ENCODE measurements at places on chromosomes 12 and 14.

GRCh38 chr12:14545144-14546124, 22.2 kb downstream of the PLBD1 start:
- no peak for DNase-seq

GRCh38 chr14:63656194-63656593, 14.5 kb upstream of the WDR89 start:
- DNase-seq = no peak

- DNase-seq = no peak
These were observed 13.9 kb downstream of the ZDHHC17 start for GRCh38 chr12:76777765-76778216.

GRCh38 chr14:101906645-101907044, 57.7 kb upstream of the DYNC1H1 start:
- no peak for DNase-seq

GRCh38 chr12:29167988-29168387, 18.9 kb downstream of the FAR2 start:
- no peak for DNase-seq

- DNase-seq = no peak
These were observed 514 bp downstream of the TPPP2 start for GRCh38 chr14:21030531-21030930.

GRCh38 chr12:15861404-15861803, 20.8 kb upstream of the STRAP start:
- no peak for DNase-seq

DNA sequence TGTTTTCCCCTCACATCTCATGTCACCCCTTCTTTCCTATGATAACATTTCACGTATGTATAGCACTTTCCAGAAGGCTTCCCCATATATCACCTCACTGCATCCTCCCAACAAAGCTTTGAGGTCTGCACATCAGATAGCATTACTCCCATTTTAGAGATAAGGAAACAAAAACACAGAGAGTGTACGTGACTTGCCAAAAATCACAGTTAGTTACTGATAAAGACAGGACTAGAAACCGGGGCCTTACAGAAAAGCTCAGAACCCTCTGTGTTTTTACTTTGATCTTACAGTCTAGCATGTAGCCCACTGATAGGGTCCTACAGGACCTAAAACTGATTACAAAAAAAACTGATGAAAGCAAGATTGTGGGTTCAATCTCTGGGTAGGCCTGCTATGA, 202.9 kb upstream of the CDKN3 start:
- DNase-seq = no peak

GRCh38 chr12:117403586-117404139, 42.2 kb upstream of the NOS1 start:
- no peak for DNase-seq

DNA sequence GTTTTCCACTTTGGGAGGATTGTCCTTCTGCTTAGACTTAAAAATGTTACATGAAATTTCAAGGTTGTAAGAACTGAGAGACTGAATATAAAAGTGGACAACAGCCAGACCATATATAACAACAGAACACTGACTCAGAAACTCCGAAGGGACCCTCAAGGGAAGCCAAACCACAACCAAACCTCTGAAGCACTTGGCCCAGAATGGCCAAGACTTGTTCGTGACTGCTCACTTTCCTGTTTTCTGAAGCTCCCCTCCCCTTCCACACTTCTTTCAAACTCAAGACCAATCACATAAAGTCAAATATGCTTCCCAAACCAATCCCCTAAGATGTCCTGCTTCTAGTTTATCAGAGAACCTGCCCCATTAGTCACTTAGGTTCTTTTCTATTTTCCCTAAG, 13.7 kb downstream of the OR6J1 start:
- DNase-seq = no peak

DNA sequence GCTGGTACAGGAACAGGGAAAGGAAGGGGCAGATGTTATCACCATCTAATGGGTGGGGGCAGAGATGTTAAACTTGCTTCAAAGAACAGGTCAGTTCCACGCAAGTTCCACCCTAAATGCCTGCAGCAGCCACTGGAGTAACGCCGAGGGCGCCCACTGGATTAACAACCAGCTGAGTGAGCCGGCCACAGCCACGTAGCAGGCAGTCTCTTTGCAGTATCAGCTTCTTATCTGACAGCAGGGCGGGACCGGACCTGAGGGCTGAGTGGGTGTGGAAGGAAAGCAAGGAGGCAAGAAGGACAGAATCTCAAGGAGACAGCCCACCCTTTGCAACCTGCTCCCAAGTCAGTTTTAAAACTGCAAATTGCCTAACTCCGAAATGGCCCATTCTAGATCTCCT, 38.4 kb upstream of the FOXN3 start:
- DNase-seq = no peak

DNA sequence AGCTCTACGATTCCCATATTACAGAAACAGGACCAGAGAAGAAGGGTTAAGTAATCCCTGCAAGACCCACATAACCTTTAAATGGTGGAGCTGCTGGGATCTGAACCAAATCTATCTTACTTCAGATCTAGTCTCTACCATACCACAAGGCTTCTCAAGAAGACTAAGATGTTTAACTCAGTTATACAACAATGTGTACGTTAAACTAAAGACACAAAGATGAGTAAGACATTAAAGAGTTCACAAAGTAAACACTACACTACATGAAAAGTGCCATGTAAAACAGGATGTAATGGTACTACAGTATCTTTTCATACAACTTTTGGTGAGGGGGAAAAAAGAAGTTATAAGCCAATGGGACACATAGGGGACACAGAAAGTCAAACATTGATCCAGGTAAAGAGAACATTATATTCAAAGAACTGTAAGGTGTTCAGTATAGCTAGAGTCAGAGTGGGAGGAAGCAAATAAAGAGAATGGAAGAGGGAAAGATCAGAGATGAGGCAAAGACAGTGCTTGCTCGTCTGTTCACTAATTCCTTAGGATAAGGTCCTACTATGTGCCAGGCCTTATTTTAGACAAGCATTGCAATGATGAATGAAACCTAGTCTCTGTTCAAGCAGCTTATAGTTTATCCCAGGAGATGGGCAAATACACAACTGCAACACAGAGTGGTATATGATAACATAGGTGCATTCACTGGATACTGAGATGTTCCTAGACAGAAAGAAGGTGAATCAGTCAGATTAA, 7.7 kb downstream of the TMED10 start:
- no peak for DNase-seq

GRCh38 chr12:6171409-6172015, 28.7 kb upstream of the CD9 start:
- DNase-seq = no peak

DNA sequence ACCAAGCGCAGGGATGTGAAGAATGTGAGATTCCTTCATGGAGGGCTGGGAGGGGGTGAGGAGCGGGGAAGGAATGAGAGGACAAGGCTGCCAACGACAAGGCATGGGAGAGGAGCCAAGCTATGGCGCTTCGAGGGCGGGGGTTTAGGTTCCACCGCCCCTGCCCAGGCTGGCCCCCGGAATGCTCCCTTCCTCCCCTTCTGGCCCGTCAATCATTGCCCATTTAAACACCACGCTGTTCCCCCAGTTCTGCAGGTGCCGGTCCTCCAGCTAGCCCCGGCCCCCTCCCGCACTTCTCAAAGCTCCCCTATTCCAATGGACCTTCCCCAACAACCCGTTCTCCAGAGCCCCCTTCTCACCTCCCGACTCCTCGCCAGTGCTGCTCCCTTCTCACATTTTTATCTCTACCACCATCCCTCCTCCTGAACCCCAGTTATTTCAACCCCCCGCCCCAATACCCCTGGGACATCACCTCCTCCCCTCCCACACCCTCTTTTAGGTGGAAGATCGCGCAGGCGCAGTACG, 428 bp downstream of the RNF41 start:
- no peak for DNase-seq

- no peak for DNase-seq
These were observed 85.4 kb downstream of the LGMN start for GRCh38 chr14:92663049-92663448.

GRCh38 chr14:81638656-81639280, 105.1 kb upstream of the SEL1L start:
- no peak for DNase-seq

- no peak for DNase-seq
These were observed 145.7 kb downstream of the SAMD4A start for GRCh38 chr14:54712465-54713200.

GRCh38 chr14:98906123-98906995, 365.6 kb downstream of the BCL11B start:
- no peak for DNase-seq

DNA sequence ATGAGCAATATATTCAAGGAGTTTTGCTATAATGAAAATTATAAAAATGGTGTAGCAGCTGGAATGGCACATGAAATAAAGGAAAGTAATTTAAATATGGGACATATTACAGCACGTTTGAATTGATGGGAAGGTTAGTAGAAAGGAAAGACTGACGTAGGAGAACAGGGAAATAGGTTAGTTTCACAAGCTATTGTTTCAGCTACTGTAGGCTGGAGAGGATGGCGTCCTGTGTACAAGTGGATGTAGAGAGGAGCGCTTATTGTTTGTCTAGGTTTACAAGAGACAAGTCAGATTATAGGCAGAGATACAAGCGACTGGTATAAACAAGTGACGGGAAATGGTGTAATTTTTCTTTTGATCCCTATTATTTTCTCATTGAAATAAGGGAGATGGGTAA, 431.2 kb upstream of the PDE3A start:
- no peak for DNase-seq

- DNase-seq = no peak
These were observed 181.0 kb downstream of the KTN1 start for GRCh38 chr14:55760789-55761566.

DNA sequence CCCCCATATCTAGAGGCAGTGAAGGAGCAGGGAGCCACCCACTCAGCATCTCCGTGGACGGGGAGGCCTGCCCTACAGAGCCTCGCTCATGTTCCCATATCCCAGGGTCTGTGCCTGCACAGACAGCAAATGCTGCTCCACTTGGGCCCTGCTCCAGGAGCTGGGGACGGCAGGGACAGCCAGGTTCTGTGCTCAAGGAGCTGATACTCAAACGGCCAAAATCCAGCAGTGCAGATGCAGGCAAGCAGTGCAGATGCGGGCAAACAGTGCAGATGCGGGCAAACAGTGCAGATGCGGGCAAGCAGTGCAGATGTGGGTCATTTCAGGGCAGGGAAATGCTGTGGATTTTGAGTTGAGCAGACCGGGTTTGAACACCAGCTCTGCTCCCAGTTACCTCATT, 6.2 kb upstream of the SERPINA12 start:
- DNase-seq = no peak

DNA sequence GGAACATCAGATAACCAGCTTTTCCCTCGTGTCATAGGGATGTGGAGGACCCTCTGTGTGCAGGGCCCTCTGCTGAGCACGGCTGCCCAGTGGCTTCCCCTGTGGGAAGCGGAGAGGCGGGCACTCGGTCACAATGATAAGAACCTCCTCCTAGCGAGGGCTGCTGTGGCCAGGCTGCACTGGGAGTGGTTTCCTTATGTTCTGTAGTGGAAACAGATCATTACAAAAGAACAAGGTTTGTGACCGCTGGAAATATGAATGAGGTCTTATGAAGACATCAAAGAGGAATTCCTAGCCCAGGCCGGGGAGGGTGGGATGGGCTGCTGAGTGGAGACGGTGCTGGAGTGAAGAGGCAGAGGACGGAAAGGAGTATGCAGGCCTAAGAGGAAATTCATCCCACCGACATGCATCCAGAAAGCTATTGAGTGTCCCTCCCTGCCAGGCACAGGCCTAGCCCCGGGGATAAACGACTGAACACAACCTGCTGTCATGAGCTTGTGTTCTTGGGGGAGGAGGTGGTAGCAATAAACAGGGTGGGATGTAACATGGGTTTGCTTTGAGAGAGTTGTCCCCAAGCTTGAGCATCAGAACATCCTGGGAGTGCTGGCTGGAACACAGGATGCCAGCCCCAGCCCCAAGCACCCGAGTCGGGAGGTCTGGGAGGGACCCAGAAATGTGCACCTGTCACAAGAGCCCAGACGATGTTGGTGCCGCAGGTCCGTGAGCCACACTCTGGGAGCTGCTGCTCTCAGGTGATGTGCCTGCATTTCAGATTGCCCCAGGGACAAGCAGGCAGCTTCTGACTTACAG, 37.5 kb downstream of the FZD10 start:
- DNase-seq = no peak

DNA sequence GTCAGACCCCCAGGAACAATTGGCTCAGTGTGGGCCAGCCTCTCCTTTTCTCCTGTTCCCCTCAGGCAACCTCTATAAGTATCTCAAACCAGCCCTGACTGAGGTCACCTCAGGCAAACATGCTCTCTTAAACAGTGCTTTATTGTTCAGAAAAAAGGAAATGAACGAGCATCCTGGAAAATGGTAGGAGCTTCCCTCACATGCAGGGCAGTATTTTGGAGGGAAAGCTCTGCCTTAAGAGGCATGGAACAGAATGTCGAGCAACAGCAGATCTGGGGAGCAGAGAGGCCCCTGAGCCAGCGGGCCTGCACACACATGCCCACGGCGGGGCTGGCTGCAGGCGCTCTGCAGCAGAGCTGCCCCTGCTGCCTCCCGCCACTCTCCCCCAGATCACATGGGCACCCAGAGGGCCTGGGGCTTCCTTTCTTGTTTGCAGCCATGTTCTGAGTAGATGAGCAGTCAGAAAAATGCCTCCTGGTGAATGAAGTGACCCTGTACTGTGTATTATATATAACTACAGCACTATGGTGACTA, 42.0 kb downstream of the MOK start:
- no peak for DNase-seq

GRCh38 chr14:95614349-95614748, 71.9 kb upstream of the TCL1B start:
- DNase-seq = no peak

- no peak for DNase-seq
These were observed 244.8 kb downstream of the TMTC2 start for GRCh38 chr12:82931349-82932116.

DNA sequence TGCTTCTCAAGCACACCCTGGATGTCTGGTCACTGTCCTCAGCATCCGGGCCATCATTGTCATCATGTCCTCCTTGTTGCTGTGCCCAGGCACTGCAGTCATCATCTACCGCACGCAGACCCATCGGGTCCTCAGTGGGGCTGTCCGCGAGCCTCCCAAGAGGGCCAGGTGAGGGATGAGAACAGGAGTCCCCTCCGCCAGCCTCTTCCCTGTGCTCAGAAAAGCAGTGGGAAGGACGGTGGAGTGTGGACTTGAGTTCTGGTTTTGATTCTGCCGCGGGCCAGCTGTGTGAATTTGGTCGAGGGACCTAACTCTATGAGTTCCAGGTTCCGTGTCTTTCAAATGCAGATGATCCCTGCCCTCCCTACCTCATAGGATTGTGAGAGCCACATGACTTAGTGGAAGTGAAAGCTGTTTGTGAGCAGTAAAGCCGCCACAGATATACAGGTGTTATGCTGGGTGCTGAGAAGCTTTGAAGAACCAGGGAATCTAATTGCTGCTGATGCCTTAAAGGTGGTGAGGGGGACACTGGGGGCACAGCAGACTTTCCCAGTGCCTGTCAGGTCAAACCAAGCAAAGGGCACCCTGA, 122.9 kb upstream of the RAP1B start:
- DNase-seq = no peak

DNA sequence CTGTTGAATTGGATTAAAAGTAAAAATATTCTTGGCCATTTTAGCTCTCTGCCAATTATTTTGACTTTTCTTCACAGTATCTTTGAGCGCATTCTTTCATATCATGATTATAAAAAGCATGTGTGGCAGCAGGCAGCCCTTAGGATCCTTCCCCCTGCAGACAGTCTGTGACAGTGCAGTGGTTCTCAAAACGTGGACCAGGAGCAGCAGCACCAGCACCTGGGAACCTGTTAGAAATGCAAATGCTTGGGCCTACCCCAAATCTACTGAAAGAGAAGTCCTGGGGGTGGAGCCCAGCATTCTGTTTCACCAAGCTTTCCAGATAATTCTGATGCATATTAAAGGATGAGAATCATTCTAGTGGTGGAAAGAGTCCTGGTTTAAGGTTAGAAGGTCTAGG, 155.6 kb downstream of the MON2 start:
- DNase-seq = no peak

All from activated T-helper 9 cell treated with anti-CD3 and anti-CD28 coated beads, Interleukin-2, amount 50 U/mL, for 16 hours (primary cell).